ENCODE measurements at places on chromosomes 2 and 18.

DNA sequence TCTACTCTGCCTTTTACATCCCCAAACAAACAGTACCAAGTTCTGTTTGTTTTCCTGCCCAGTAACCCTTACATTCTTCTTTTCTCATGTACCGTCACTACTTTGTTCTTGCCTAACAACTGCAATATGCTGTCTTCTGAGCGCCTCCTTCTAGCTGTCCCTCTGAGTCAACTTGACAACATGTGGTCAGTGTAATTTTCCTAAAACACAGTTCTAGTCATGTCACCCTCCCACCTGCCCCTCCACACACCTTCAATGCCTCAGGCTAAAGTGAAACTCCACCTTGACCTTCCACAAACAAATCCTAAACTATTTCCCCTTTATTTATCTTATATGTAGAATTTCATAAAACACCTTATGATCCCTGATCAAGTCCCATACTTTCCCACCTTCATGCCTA lies 124.6 kb upstream of the CD302 start:
- DNase-seq: no peak

- DNase-seq: no peak
Measured at GRCh38 chr2:241207641-241208040, 19.2 kb downstream of the ANO7 start.

DNA sequence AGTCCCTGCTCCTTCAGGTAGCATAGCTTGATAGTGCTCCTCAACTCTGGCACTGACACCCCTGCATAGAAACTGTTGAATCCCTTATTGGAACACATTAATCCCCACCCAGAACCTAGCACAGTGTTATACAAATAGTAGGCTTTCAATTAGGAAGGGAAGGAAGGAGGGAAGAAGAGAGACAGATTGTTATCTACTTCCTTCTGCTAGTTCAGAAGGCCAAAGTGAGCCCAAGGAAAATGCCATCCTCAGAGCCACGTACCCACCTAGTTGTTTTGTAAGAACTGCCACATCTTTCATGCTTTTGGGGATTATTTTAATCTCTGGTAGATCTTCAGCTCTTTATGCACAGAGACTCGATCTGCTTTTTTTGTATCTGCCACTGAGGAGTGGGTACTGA lies 75.1 kb downstream of the CLHC1 start:
- no peak for DNase-seq

GRCh38 chr2:38909872-38910271 lies 20.2 kb downstream of the ARHGEF33 start:
- DNase-seq: no peak

- DNase-seq: no peak
Measured at GRCh38 chr18:55189972-55190371, 230.7 kb upstream of the CCDC68 start.

DNA sequence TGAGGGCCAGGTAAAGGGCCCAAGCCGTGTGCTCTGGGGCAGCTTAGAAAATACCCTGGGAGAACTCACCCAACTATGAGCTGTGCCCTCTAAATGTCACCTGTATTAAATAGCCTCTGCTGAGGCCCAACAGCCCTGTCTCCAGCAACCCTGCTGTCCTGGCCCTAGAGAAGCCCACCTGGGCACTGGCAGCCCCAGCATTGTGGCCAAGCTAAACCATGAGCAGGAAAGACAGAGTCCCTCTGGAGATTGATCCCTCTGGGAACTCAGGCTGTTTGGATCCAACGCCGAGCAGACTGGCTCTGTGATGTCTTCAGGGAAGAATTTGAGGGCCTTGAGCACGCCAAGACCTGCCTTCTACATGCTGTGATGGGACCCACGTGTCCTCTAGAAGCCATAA lies 126.5 kb downstream of the TTC32 start:
- no peak for DNase-seq

- no peak for DNase-seq
Measured at GRCh38 chr2:109676346-109676902, 62.3 kb downstream of the SOWAHC start.

DNA sequence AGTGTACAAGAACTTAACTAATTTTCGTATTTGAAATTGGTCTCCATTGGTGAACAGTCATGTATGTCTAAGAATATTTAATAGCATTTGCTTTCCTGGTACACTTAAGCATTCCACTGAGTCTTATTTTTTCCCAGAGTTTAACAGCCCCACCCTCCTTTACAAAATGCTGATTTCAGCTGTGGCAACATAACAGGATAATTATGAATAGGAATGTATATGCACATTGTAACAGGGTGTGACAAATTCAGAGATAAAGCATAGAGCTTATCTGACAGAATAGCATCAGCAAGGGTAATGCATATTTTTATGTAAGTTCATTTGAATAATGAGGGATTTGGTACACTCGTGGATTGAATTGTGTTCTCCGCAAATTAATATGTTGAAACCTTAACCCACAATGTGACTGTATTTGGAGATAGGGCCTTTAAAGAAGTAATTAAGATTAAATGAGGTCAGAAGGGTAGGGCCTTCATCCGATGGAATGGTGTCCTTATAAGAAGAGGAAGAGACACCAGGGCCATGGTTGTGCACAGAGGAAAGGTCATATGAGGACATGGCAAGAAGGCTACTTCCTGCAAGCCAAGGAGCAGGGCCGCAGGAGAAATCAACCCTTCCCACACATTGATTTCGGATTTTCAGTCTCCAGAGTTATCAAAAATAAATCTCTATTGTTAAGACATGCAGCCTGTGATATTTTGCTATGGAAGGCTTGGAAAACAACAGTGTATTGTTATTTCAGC lies 439.7 kb upstream of the CDH20 start:
- DNase-seq: no peak

- no peak for DNase-seq
Measured at GRCh38 chr2:46939626-46940359, 24.2 kb upstream of the MCFD2 start.

DNA sequence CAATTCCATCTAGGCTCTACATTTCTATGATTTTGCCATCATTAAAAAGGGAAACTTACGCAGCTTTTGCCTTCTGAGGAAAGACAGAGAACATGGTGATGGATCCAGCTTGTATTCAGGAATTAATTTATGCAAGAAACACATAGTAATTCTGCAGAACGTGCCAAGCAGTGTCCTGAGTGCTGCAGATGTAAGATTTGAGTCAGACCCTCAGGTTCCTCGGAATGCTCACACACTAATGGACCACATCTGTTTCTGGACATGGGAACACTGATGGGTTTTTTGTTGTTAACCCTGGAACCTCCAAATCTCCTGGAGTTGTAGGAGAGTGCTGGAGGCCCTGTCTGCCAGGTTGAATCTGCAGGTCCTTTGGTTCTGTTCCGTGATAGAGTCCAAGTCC lies 132.9 kb downstream of the SETBP1 start:
- DNase-seq: no peak
